ENCODE measurements at places on chromosomes 7 and 10. TPM values are rescaled to one million over a fixed set of nuclear protein-coding genes. Genes with fewer than 3 reads are reported as not detected.

The ARMC3 gene
- total RNA-seq: not detected

The AFAP1L2 gene
- total RNA-seq: 1.3 TPM

The FAM24B gene
- total RNA-seq: 5.1 TPM

The RBP3 gene
- total RNA-seq: not detected

The MOGAT3 gene
- not detected for total RNA-seq

The HSPA12A gene
- total RNA-seq: 5.4 TPM

The SORCS1 gene
- total RNA-seq: 0.35 TPM

DNA sequence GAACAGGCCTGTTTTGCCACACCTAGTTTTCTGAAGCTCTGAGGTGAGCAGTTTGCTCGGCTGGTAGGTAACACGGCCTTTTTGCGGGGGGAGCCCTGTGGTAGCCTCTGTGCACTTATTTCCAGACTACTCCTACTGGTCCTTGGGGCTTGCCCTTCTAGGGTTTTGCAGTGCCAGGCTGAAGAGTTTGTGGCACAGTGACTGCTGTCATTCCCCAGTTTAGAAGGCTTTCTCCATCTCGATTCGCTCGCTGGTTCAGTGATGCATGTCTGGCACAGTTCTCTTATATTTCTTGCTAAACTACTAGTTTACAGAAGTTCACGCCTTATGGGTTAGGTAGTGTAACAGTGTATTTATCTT is 711 bp downstream of the KIF20B start:
- peak; percentile 5 for DNase-seq

DNA sequence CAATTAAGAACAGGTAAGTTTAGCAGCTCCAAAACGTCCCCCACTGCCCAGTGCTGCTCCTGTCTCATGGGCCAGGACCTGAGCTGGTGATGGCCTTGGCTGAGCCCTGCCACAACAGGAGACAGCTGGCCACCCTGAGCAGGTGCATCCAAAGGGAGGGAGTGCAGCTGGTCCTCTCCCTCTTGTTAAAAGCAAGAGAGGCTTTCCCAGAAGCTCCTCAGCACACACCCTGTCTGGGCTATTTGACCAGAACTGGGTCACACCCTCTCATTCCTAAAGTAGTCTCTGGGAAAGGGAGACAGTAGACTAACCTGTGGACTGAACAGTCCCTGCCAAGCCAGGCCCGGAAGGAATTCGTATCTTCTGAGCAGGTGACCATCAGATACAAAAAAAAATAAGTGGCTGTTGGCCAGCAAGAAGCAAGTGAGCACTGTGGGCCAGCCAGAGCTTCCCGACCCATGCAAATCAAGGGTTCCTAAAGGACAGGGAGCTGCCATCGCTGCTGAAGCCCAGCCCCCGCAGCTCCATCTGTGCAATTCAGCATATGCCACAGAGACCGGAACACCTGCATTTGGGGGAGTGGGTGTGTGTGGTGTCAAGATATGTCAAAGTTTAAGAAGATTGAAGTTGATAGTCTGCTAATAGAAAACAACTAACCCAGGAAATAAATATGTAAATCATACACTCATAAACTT is 2.1 kb upstream of the TMEM72 start:
- DNase-seq: no peak

DNA sequence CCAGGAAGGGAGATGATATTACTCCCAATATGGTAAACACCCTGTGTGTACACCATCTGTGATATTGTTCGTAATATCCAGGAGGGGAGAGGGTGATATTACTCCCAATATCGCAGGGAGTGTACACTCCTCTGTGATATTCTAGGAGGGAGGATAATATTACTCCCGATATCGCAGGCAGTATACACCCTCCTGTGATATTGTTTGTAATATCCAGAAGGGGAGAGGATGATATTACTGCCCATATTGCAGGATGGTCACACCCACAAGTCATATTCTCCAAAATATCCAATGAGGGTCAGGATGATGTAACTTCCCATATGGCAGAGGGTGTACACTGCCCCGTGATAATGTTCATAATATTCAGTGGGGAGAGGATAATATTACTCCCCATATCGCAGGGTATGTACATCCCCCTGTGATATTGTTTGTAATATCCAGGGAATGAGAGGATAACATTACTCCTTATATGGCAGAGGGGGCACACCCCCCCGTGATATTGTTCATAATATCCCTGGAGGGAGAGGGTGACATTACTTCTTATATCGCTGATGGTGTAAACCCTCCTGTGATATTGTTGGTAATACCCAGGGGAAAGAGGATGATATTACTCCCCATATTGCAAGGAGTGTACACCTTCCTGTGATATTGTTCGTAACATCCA is 17.1 kb downstream of the AZGP1 start:
- no peak for DNase-seq

DNA sequence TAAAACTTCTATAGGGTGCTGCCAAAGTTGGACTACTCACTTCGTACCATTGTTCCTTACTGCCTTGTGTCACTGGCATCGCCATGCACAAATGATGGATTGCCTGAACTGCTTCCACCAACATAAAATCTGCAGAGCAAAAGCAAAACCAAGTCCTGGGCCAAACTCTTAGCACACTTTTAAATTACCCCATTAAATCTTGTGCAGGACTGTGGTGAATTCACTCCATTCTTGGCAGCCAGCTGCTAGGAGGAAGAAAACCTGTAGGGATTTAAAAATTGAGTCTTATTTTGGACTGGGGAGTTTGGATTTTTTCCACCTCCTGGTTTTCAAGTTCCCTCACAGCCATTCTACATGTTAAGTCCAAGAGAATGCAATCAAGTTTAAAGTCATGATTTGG is 646.9 kb downstream of the SORCS3 start:
- DNase-seq: no peak

GRCh38 chr10:77638321-77639101 is 903 bp upstream of the KCNMA1 start:
- DNase-seq: no peak

DNA sequence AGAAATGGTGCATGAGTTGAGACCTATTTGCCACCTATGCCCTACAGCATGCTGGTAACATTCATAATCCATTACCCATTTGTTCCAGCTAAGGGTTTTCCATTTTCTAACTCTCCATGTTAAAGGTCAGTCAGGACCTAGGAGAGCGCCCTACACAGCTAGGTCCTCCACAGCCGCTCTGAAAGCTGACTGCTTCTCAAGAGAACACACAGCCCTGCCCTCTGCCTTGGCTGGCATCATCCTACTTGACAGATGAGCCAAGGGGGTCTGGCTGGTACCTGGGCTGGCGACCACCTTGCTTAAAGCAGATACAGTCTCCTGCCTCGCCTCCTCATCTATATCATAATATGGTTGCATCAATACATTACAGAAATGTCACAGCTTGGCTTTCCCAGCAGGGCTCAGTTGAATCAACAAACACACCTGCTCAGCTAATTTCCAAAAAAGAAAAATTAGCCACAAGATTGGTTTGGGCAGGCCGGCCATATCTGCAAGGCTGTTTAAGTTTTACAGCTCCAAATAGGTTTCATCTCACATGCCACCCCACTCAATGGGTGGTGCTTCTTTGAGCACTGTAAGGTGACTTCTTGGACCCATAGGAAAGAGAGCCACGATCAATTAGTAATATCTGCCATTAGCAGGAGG is 17.3 kb downstream of the TLL2 start:
- no peak for DNase-seq

DNA sequence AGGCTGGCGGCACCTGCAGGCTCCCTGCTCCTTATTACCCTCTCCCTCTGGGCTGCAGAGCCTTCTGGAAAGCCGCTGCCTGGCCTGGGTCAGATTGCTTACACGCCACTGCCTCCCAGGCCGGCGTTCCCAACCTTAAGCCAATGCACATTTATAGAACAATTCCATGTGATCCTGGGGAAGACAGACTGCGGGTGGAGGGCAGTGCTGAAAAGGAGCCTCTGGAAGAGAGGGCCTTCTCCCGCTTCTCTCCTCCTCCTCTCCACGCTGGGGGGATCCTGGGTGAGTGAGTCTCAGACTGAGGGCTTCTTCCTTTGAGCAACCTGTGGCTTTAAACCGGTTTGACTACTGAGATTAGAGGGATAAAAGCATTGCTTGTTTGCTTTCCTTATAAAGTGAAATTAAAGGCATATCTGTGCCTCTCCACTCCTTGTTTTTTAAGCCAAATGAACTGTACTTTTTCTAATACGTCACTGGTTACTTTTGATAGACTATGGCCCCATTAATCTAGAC is 5.5 kb downstream of the TACC2 start:
- DNase-seq: no peak

GRCh38 chr7:55366461-55367070 is 1.4 kb downstream of the LANCL2 start:
- no peak for DNase-seq

DNA sequence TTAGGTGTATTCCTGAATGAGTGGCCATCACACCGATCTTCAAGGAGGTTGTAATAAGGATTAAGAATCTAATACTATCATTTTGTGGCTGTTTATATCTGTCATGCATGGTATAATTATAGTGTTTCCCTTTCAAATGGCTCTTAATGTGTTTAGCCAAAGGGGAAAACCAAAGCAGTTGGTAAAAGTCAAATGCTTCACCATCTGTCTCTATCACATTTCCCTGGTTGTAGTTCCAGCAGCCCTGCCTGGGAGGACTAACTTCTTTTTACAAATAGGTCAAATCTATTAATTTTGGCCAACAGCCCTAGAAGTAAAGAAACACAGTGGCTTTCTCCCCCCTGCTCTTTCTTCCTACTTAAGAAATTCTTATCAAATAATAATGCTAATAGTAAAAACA is 56.7 kb downstream of the ZNF365 start:
- DNase-seq: no peak

GRCh38 chr10:89684604-89685003 is 16.8 kb upstream of the KIF20B start:
- no peak for DNase-seq

- DNase-seq: no peak
Observed at GRCh38 chr10:72763201-72763600, 71.3 kb downstream of the MCU start.

GRCh38 chr7:95840953-95841950 is 68.9 kb downstream of the DYNC1I1 start:
- peak; percentile 30 for DNase-seq

- no peak for DNase-seq
Observed at GRCh38 chr10:11670381-11670780, 58.9 kb upstream of the USP6NL start.

DNA sequence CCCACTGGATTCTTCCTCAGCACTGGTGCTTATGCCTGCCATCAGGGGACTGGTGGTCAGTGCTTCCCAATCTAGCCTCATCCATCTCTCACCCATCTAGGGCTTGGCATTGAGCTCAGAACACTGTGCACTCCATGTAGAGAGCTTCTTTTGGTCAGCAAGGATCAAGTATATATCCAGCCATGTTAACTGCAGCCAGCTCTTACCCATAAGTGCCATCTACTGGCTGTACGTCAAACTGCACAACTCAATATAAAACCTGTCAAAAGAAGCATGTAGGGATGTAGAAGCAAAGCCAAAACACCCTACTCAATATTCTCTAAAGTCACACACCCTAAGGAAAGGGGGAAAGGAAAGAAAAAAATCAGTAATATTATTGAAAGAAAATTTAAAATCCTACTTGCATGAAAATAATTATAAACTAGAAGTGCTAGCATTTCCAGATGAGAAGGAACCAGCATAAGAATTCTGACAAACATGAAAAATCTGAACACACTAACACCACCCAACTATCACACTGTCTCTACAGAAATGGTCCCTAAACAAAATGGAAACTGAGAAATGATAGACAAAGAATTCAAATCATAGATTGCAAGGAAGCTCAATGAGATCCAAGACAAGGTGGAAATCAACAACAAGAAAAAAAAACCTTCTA is 531.1 kb upstream of the STEAP1 start:
- DNase-seq: peak; percentile 63

GRCh38 chr7:157980774-157981173 is 606.8 kb downstream of the PTPRN2 start:
- no peak for DNase-seq

DNA sequence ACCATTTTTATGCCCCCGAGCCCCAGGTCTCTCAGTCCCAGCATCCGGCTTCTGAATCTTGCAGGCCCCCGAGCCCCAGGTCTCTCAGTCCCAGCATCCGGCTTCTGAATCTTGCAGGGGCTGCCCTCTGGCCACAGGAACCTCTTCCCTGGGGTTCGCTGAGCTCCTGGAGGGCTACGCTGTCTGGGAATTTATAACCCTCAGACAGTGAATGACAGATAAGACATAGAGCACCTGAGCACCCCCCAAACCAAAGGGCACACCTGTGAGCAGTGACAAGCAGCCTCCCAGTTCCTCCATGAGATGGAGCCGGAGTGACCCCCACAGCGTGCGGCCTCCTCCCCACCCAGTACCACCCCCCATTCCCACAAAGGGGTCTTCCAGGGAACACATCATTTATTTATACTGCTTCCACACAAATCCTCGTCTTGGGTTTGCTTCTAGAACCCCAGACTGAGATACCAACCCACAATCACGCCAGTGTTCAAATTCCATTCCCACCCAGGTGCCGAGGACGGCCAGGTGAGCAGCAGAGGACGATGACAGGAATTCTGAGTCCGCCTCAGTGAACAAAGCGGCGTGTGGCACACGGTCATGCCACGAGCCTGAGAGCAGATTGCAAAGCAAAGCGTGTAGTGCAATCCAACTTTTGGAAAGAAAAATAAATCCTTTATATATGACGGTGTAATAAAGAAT is 57.7 kb upstream of the FAM20C start:
- no peak for DNase-seq

DNA sequence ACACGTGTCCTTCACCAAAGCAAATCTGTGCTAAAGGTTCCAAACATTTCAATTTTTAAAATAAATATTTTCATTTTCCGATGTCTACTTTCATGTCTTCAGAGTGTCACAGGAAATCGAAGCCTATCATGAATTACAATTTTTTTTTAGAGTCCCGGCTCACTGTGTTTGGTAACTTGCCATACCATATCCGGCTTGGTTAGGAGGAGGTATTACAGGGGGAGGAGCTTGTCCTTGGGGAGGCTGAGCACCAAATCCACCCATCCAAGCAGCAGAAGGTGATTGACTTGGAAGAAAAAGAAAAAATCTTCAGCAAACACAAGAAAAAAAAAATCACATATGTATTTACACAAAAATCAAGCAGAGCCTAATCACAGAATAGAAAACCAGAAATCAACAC is 21.3 kb downstream of the TIAL1 start:
- peak; percentile 37 for DNase-seq

DNA sequence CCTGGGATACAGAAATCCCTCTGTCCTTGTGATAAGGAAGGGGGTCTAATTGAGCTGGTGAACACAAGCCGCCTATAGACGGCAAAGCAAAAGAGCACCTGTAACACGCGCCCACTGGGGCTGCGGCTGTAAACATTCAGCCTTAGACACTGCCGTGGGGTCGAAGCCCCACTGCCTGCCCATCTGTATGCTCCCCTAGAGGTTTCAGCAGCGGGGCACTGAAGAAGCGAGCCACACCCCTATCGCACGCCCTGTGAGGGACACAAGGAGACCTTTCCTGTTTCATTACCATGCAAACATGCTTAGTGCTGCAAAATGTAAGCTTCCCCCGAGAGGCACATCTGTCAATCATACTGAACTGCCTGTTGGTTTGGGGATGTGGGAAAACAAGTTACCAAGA is 82.1 kb downstream of the NRP1 start:
- no peak for DNase-seq

DNA sequence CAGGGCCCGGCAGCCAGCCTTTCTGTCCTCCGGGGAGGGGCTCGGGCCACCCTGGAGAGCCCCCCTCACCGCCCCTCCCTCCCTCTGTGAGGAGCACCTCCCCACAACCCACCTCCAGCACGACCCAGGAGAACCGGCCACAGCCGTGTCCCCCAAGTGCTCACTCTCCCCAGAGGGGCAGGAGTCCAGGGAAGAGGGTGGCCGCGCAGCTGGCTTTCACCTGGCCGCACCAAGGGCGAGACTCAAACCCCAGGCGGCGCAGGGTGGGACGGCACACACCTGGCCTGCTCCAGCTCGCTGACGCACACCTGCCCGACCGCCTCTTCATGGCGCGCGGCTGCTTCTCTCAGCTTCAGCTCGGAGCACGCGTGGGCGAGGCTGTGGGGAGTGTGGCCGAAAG is 73.4 kb downstream of the CFAP46 start:
- no peak for DNase-seq
